ENCODE measurements at places on chromosomes 1 and 21.

DNA sequence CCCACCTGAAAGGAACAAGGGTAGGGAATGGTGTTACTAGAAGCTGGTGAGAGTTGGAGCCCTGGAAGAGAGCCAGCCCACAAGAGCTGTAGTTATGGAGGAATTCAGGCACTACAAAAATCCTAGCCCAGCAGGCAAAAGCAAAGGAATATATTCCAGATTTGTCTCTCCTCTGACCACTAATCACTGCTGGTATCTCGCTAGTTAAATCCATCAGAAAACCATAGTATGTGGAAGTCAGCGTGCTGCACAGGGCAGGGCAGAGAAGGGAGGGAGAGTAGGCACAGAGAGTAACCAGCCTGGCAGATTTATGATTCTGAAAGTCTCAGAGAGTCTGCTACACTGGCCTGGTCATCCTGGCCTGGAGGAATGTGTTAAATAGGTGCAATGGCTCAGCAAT is 88.6 kb downstream of the SELENOF start:
- DNase-seq = no peak

GRCh38 chr1:43954036-43954435 is 7.3 kb downstream of the IPO13 start:
- no peak for DNase-seq

DNA sequence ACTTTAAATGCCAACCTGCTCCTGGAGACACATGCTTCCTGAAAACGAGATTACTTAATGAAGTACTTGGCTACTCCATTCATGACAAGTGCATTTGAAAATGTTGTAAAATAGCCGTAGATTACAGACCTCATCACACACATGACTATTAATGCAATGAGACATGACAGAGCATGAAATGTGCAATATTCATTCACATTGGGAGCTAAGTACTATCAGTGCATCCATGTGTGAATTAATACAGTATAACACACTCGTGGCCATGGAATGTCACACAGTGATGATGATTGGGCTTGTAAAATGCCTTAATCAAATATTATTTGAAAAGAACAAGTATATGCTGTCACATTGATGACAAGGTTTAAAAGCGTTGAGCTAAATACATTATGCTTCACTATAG is 407.0 kb downstream of the AMY1C start:
- no peak for DNase-seq

DNA sequence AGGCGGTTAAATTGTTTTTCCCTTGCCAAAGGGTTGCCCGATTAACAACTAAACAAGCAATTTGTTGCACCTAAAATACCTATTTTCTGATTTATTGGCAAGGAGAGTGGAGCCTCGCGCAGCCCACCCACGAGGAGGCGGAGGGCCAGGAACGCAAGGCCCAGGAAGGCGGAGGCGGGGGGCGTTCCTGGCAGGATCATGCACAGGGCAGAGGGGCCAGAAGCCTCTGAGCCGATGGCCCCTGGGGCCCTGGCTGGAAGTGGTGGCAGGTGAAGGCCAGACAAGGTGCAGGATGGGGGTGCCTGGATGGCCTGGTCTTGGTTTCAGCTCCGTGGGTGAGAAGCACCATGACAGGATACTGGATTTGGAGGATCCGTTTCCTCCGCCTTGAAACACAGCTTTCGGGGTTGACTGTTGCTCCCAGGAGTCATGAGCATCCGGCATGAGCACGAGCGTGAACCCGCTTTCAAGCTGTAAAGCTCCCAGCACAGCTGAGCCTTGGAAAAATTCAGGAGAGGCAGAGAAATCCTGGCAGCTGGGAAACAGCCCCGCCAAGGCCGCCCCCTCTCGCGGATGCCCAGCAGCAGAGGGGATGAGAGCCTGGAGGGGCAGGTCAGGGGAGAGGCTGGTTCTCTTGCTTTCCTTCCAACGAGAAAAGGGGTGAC is 35.0 kb downstream of the AJAP1 start:
- no peak for DNase-seq

GRCh38 chr21:27380303-27380702 is 413.4 kb upstream of the ADAMTS5 start:
- no peak for DNase-seq

DNA sequence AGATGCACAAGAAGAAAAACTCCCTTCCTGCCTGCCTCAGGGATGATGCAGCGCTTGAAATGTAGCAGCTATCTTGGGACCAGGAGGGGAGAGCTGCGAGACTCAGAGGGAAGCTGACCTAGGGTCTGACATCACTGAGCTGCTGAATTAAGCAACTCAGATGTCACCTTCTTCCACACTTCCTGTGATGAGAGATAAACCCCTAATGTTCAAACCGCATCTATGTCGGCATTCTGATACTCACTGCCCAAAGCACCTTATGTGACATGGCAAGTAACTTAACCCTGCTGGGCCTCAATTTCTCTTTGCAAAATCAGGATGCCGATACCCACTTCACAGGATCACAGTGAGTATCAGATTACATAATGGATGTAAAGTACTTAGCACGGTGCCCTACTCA is 9.1 kb upstream of the AK2 start:
- no peak for DNase-seq

- no peak for DNase-seq
These were observed 14.2 kb downstream of the COL6A1 start for GRCh38 chr21:45995686-45996179.

- no peak for DNase-seq
These were observed 2.4 kb downstream of the TMEM201 start for GRCh38 chr1:9590945-9591668.

DNA sequence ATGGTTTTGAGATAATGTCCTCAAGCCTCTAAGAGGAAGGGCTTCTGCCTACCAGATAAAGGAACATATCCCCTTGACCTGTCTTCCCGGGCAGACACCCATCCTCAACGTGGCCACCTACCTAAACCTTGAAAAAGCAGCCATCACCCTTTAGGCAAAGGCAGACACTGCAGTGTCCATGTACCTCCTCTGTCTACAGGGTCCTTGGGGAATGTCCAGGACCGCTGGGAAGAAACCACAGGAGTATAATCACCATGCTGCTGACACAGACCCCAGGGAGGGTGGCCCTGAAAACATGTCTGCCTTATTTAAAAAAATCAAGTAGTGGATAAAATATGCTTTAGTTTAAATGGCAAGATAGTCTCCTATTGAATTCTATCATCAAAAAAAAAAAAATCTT is 16.6 kb downstream of the BCAR3 start:
- DNase-seq = no peak

- no peak for DNase-seq
These were observed 19.0 kb upstream of the L1TD1 start for GRCh38 chr1:62175568-62176179.

- no peak for DNase-seq
These were observed 61.3 kb downstream of the CD34 start for GRCh38 chr1:207849646-207850045.

DNA sequence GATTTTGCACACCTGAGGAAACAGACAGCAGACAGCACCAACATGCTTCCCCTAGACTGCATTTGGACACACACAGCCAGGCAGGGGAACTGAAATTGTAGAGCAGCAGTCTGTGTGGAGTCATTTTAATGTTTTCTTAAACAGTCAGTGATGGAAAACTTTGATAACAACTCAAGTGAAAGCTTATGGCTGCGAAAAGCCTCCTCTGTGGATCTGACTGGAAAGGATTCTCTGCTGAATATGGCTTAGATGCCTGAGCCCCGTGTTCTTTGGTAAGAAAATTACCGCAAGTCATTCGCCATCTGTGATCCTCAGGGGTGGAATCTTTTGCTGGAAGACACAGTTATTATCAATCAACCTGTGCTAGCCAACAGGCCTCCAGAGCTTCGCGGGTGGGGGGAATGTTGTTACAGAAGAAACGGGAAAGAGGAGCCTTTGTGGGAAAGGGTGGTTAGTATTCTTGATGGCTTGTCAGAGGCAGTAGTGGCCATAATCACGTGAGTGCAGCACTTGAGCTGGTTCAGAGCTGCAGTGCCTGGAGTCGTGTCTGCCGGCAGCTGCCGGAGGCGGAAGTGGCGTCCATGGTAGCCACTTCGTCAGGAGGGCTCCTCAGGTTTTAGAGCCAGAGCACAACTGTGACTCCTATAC is 204.7 kb downstream of the ST6GALNAC3 start:
- DNase-seq = no peak

- DNase-seq = peak; percentile 9
These were observed 519 bp downstream of the RERE start for GRCh38 chr1:8816831-8817411.

- no peak for DNase-seq
These were observed 1.3 kb downstream of the FCGR2A start for GRCh38 chr1:161506336-161507223.

- DNase-seq = no peak
These were observed 37.2 kb upstream of the ACOT11 start for GRCh38 chr1:54510715-54511270.

GRCh38 chr1:234893725-234894630 is 234.7 kb downstream of the TOMM20 start:
- DNase-seq = peak; percentile 16

DNA sequence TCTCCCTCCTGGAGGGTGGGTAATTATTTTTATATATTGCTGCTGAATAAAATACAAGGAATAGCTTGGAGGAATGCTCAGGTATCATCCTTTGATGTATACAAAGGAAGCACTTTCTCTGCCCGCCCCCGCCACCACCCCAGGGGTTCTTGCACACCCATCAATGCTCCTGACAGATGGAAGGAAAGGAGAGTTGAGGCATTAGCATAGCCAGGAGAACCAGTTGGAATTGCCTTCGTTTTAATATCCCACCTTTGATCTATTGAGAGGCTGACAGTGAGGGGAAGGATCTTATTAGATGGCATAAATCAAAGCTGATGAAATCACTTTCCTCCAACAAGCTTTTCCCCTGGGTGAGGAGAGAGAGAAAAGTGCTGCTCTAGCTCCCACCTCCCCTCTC is 71.1 kb downstream of the LGR6 start:
- no peak for DNase-seq

DNA sequence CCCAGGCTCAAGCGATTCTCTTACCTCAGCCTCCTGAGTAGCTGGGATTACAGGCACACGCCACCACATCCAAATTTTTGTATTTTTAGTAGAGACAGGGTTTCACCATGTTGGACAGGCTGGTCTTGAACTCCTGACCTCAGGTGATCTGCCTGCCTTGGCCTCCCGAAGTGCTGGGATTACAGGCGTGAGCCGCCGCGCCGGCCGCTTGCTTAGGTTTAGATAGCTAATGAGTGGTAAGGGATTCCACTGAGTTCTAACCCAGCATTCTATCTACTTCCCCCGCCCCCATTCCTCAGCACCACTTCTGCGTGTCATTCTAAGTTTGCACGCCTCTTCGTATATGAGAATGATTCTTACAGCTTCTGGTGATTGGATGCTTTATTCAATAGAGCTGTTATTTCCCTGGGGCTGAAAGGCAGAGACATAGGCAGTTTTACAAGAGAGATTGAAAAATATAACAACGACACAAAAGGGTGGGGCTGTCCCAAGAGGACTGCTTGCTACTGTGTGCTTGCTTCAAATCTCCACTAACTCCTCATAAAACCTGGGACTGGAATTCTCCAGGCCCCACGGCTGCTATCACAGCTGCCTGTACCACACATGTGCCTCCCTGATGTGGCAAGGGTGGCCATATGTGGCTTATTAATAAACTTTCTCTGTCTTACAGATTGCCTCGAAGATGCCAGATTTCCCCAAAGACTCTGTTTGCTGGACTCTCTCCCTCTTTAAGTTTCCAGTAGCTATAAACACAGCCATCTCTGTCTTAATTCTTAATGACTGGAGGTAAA is 23.7 kb upstream of the GREM2 start:
- no peak for DNase-seq

DNA sequence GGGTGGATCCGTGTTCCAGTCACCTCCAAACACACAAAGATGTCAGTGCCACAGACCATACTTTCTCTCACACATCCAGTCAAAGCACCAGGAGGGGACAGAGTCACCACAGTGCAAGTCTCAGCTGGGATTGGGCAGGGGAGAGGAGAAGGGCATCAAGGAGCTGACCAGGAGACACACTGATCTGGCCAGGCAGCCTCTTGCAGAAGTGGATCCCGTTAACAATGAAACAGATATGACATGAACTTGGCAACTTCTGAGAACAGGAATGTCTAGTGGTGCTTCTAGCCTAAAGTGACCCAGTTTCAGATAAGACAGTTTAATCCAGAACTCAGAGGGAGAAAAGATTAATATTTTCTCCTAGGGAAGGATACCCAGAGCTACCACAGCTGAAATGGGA is 71.0 kb downstream of the HIVEP3 start:
- DNase-seq = no peak

- no peak for DNase-seq
These were observed 74.2 kb downstream of the SIK1 start for GRCh38 chr21:43352568-43353281.

DNA sequence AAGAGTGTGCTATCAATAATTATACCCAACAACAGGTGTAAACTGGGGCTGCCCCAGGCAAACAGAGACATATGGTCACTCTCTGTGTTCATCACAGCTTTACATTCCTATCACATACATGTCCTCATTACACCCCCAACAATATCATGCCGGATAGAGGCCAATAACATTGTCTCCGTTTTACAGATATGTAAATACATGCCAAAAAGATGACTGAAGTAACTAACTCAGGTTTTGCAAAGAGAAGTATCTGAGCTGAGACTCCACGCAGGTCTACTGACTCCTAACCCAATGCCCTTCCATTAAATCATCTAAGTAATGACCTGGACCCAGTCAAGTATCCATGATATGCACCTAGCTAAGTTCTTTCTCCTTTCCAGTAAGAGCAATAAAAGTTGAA is 55.0 kb downstream of the JAK1 start:
- DNase-seq = no peak

DNA sequence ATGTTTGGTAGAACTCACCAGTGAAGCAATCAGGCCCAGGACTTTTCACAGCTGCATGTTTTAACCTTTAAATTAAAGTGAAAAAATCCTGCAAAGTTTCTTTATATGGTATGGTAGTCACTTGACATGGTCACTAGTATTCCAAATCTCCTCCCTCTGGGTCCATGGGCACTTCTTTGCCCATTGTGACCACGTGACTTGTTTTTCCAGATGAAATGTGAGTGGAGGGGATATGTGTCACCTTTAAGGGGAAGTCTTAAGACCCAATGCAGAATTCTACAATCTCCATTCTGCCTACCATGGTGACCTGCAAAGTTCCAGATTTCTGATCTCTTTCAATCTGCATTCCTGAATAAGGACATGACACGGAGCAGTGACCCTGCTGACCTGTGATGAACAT is 152.8 kb downstream of the C1orf21 start:
- DNase-seq = no peak

- no peak for DNase-seq
These were observed 19.7 kb upstream of the DYNLT5 start for GRCh38 chr1:66732407-66733166.

DNA sequence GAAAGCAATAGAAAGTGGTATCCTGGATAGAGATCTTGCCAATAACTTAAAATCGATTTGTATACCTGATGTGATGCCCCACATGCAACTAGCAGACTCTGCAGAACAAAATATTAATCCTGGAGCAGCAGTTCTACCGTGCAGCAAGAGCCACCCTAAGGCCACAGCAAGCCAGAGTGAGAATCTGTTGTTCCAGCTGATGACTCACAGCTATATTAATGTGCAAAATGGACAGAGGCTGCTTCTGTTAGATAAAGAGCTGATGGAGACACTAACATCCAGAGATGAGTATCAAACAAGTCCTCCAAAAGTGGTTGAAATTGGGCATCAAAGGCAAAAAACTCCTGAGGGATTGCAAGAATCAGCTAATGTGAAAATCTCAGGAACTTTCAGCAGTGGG is 127.8 kb downstream of the MACF1 start:
- DNase-seq = no peak

Data from activated T-helper 9 cell treated with anti-CD3 and anti-CD28 coated beads, Interleukin-2, amount 50 U/mL, for 16 hours (primary cell).